ENCODE measurements at places on chromosomes 3 and 15.

- no peak for DNase-seq
Observed at GRCh38 chr3:191345334-191345733, 15.0 kb upstream of the UTS2B start.

GRCh38 chr3:119428538-119428937 is 34.9 kb downstream of the TMEM39A start:
- DNase-seq: no peak

- no peak for DNase-seq
Observed at GRCh38 chr15:41567862-41568261, 8.8 kb downstream of the TYRO3 start.

DNA sequence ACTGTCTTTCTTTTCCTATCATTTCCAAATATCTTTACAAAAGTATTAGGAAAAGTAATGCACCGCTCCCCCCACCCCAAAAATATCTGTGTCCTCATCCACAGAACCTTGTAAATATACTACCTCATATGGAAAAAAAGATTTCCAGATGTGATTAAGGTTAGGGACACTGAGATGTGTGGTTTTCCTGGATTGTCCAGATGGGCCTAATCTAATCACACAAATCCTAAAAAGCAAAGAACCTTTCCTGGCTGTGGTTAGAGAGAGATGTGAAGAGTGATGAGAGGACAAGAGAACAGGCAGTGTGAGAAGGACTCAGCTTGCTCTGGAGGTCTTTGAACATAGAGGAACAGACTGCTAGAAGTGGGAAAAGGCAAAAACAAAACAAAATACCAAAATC is 77.7 kb downstream of the ROBO1 start:
- DNase-seq: no peak

DNA sequence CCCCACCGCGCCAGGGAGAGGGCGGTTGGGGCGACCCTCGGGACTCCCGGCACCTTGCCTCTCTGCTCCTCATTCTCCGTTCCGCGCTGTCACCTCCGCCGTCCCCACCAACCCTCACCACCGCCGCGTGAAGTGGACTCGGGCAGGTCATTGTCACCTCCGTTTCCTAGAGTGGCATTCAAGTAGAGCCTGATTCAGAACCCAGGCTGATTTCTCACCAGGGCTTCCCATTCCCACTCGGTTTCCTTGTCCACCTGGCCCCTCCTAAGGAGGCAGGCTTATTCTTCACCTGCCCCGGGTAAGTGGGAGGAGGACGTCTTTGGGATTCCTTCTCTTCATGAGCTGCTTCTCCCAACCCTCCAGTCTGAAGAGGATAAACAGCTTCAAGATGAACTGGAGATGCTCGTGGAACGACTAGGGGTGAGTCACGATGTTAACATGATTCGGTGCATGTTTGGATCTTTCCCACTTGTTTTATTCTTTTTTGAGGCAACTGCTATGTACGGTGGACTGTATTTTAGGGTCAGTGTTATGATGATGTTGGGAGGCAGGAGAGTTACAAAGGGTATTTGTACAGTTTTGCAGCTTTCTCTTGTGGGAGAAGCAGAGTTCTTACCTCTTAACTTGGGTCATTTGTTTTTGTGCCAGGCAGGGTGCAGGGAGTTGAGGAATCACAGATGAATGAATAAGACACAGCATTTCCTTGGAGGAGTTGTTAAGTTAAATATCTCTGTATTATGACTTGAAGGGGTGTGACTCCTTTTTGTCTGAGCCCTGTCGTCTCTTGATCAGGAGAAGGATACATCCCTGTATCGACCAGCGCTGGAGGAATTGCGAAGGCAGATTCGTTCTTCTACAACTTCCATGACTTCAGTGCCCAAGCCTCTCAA is 692 bp downstream of the PSMD2 start:
- no peak for DNase-seq

GRCh38 chr15:56460071-56460470 is 4.9 kb downstream of the MNS1 start:
- DNase-seq: no peak

DNA sequence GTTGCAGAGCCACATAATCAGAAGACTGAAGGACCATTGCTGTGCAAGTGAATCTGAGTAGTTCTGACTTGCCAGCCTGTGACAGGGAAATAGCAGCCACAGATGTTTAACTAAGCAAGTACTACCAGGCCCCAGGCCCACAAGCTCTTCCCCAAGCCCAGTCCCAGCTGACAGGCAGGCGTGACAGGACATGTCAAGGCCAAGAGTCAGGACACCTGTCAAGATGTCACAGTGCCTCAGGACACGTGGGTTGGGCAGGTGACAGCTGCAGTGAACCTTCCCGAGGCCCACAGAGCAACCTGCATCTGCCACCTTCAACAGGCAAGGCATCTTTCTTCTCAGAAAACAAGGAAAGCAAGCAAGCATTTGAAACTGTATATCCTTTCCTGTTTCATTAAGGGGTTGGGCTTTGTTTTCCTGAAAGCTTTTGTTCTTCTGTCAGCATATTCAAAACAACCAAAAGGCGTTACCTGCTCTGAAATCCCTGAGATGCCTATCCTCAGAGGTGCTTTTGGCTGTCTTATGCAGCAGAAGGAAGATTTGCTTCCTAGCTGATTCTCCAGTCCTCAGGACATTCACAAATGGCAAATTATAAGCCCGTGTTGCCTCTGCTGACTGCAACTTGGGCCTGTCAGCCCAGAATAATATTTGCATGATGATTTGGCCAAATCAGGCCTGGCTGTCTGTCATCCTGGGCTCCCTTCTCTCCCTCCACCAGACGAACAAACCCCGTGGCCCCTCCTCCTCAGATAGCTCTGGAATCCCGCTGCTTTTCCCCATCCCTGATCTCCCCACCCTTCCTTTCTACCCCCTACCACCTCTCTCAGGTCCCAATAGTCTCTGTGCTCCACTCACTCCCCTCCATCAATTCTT is 171.8 kb upstream of the WNT5A start:
- no peak for DNase-seq

DNA sequence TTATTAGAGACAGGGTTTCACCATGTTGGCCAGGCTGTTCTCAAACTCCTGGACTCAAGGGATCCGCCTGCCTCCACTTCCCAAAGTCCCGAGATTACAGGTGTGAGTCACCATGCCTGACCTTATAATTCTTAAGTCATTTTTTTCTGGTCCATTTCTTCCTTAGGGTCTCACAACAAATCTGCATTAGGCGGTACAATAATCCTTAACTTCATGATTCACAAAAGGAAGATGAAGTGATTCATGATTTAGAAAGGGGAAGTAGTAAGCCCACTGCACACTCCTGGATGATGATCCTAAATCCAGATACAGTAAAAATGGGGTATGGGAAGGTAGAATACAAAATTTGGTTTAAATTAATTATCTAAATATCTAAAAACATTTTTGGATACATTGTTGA is 45.0 kb upstream of the TKT start:
- no peak for DNase-seq

GRCh38 chr15:43439268-43439667 is 53.7 kb downstream of the TP53BP1 start:
- no peak for DNase-seq

- no peak for DNase-seq
Observed at GRCh38 chr15:99054025-99054387, 46.4 kb upstream of the PGPEP1L start.

- DNase-seq: no peak
Observed at GRCh38 chr3:45516829-45517228, 77.7 kb upstream of the LIMD1 start.

All from iPS DF 19.7 (cell line).